Nucleus accumbens (tissue), 56 donors: ENCODE measurements at places on chromosomes 2 and 18.

GRCh38 chr2:96437512-96437911, 67.6 kb downstream of the NEURL3 start:
- no peak for DNase-seq

GRCh38 chr2:75432761-75433361, 127.9 kb downstream of the EVA1A start:
- DNase-seq, result no peak

- no peak for DNase-seq
These were observed 33.2 kb downstream of the SPOPL start for GRCh38 chr2:138534791-138535190.

- peak; percentile 65 for DNase-seq
These were observed 185.9 kb downstream of the MTX2 start for GRCh38 chr2:176454893-176455815.

- no peak for DNase-seq
These were observed 233.1 kb downstream of the TDRD15 start for GRCh38 chr2:21356857-21357255.

DNA sequence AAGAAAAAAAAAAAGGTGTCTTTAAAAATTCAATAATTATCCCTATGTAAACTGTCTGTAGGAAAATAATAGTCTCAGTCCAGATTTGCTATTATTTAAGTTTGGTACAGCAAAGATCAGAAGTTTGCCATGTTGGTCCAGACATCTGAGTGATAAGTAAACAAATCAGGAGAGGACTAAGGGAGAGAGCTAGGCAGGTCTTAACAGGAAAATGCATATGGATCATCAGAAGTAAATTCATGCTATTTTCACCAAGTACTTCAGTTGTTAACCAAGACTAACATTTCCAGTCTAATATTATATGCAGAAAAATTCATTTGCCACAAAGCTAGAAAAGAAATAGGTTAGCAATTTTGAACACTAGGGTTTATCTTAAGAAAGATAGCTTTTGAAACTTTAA, 95.0 kb upstream of the STK17B start:
- no peak for DNase-seq

DNA sequence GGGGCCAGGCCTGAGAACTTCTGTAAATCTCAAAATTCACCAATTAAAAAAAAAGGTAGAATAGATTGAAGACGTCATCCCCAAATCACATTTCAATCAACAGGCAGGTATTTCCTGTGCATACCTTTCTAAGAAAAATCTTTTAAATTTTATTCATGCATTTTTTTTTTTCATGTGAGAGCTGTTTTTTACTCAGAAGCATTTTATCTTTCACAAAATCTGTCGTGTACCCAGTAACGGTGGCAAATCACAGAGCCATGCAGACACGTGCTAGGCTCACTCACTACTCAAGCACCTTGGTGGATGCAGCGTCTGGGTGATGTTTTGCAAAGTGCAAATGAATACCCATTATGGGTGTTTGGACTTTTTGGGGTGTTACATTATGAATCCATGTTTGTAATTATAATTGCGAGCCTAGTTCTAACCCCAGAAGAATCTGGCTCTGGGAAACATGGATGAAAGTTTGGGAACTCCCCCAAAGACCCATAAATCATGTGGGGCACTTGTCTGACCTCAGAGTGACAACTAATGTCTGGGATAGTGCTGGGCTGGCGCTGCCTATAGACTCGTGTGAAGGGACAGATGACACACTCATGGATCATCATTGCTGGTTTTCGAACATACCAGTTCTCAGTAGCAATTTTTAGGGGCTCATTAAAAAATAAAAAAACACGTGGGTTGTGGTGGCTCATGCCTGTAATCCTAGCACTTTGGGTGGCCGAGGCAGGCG, 335.2 kb downstream of the LPIN1 start:
- no peak for DNase-seq

GRCh38 chr2:235610696-235611257, 116.9 kb downstream of the AGAP1 start:
- no peak for DNase-seq

GRCh38 chr2:25177211-25177611, 8.8 kb upstream of the POMC start:
- DNase-seq, result no peak

DNA sequence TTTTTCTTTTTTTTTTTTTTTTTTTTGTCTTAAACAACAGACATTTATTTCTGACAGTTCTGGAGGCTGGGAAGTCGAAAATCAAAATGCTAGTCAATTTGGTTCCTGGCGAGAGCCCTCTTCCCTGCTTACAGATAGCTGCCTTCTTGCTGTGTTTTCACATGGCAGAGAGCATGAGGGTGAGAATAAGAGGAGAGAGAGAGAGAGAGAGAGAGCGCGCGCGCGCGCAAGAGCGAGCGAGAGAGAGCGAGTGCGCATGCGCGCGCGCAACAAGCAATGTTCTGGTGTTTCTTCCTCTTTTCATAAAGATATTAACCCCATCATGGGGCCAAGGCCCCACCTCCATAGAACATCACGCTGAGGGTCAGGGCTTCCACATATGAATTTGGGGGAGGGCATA, 20.9 kb downstream of the MTCL1 start:
- DNase-seq, result no peak

DNA sequence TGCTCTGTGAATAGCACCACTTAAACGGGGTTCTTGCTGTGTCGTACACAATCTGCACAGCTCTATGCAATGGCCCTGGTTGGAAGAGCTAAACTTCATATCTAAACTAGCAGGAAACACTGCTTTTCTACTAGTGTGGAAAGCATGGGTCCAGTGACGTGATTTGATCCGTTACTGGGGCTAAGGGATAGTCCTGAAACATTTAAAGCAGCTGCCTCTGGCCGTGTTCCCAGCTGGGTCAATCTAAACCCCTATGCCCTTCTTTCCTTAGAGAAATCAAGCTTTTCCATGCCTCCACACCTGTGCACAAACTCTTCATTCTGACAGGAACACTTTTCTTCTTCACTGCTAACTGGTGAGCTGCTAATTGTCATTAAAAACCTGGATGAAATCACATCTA, 5.4 kb upstream of the IGFBP5 start:
- no peak for DNase-seq

- DNase-seq, result no peak
These were observed 77.0 kb downstream of the RAD51AP2 start for GRCh38 chr2:17441055-17441771.

DNA sequence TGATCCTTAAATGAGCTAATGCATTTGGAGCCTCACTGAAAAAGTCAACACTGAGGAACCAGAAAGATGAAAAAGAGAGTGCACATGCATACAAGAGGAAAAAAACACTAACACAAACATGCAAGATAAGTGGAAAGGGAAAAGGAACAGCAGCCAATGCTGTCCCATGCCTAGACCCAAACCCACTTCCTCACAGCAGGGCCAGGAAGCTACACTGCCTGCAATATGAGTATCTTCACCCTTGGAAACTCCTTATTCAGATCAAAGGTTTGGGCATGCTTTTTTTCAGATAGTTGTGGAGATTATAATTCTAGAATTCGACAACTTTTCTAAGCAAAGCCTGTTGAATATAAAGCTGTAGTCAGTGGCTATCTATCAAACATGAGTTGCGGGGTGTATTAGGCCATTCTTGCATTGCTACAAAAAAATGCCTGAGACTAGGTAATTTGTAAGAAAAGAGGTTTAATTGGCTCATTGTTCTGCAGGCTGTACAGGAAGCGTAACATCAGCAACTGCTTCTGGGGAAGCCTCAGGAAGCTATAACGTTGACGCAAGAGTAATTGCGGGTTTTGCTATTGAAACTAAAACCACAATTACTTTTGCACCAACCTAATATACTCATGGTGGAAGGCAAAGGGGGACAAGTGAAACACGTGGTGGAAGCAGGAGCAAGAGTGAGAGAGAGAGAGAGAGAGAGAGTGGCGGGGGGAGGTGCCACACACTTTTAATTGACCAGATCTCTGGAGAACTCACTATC, 138.2 kb downstream of the MBD2 start:
- DNase-seq, result no peak

DNA sequence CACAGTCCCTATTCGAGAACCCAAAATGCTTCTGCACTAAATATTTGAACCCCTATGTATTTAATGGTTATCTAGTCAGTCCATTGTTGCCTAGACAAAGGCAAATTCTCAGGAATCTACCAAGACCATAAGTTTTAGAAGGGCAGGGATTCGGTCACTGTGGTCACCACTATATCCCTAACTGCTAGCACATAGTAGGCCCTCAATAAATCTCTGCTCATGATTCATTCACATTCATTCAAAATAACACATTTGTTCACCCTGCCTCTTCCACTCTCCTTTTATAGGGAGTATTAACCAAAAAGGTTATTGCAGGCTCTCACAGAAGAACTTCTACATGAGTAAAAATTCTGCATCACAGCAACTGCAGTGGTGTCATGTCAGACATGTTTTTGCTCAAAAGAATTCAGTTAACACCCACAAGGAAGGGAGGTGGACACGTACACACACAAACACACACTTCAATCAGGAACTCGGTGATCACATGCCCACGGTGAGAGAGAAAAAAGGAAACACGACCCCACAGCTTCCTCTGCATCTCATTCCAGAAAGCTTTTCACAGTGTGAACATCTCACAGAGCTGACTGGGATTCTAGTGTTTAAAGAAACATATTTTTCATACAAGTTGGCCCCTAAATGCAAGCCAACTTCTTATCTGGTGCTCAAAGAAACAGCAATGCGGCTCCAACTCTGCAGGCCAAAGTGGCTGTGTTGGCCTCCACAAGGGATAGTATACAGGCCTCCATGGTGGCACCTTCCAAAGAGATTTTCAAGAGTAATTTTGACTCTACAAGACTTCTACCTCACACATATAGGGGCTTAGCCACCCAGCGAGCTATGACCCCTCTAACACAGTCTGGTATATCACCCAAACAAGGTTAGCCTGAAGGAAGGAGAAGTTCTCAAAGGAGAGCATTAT, 98.0 kb downstream of the ANKRD44 start:
- DNase-seq, result no peak

DNA sequence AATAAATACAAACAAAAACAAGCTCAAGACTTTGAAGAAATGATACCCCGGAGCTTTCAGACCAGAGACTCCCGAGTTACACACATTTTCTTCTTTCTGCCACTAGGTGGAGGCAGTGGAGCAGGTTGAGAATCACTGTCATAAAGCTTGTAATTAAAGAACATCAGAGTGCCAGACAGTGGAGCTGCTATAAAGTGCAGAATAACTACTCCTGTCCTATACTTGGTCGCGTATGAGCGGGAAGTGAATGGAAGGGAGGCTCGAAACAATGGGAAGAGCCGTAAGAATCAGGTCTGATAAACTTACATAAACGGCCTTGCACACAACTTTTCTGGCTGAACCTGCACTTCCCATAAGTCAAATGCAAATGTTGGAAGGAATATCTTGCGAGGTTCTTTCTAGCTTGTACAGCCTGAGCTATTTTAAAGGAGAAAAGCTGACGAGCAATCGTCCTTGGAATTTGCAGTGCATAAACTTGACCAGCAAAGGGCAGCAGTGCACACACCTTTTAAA, 189.0 kb downstream of the RPIA start:
- no peak for DNase-seq

DNA sequence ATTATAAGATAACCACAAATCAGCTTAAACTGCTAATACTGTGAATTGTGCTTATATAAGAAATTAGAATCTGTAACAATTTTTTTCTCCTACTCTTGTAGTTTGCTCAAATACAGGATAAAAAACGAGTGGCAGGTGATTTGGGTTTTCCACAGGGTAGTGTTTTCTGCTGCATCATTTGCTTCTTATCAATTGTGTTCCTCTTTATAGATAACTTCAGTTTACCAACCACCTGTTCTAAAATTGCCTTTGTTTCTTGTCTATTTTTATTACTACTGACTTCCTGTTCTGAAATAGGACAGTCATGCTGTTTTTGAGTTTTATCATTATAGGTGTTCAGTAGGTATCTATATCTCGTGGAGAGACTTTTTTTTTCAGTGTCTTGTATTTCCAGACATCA, 56.9 kb downstream of the MFSD6 start:
- no peak for DNase-seq

DNA sequence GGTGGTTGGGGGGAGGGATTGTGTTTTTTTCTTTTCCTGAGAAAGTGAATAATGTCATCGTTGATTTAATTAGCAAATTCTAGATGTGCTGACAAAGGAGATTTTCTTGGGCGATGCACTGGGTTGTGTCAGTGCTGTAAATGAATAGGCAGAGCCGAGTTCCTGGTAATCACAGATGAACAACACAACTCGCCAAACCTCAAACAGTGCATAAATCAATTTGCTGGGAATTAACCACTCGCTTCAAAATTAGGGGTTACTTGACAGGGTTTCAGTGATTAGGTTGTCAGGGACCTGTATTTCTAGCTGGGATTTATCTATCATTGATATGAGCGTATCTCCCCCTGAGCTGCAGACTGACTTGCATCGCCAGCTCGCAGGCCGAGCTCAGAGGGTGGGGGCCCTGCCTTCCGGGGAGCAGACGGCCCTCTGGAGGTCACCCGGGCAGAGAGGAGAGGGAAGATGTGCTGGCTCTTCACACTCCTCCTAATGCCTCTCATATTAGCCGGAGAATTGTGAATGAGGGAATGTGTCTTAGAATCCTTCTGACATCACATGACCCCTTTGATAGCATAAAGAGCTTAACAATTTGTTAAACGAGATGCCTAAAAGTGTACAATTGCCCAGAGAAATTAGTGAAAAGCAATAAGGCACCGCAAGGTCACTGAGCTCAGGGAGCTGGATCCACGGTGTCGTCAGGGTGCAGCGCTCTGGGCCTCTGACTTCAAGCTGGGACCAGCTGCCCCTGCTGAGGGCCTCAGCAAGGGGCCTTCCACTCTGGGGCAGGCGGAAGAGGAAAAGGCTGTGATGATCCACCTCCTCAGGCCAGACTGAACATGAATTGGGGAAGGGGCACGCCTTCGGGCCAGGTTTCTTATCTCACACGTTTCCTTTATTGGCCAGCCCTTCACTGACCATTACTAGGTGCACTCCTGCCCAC, 48.9 kb downstream of the SMIM21 start:
- no peak for DNase-seq

DNA sequence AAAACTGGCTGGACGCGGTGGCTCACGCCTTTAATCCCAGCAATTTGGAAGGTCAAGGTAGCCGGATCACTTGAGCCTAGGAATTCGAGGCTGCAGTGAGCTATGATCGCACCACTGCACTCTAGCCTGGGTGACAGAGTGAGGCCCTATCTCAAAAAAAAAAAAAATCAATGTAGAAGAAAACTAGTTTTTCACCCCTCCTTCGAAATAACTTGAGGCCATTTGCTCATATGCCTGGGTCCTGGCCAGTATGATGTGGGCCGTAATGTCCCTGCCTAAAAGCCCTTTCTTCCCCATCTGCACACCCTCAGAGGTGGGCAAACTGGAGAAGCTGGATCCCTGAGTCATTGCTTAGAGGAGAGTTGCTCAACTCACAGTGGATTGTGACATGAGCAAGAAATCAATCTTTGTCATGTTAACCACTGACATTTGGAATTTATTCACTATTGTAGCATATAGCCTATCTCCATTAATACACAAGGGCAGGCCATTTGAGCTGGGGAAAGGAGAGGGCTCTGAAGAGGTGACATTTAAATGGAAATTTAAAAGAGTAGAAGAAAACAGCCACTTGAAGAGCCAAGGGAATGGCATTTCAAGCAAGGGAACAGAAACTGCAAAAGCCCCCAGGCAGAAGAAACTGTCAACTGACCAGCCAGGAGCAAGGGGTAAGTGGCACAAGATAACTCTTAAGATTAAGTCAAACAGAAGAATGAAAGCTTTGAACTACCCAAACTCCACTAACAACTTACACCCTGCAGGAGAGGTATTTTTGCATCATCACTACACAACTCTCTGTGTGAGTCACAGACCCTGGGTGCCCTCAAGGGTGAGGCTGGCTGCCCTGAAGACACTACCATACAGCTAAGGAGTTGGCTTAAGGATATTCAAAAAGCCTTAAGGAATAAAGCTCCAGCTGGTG, 7.6 kb upstream of the METTL21A start:
- no peak for DNase-seq

GRCh38 chr2:101435001-101435862, 39.7 kb downstream of the RFX8 start:
- DNase-seq, result no peak
